Left kidney (tissue), 8 donors: ENCODE measurements at places on chromosomes 16 and 17.

DNA sequence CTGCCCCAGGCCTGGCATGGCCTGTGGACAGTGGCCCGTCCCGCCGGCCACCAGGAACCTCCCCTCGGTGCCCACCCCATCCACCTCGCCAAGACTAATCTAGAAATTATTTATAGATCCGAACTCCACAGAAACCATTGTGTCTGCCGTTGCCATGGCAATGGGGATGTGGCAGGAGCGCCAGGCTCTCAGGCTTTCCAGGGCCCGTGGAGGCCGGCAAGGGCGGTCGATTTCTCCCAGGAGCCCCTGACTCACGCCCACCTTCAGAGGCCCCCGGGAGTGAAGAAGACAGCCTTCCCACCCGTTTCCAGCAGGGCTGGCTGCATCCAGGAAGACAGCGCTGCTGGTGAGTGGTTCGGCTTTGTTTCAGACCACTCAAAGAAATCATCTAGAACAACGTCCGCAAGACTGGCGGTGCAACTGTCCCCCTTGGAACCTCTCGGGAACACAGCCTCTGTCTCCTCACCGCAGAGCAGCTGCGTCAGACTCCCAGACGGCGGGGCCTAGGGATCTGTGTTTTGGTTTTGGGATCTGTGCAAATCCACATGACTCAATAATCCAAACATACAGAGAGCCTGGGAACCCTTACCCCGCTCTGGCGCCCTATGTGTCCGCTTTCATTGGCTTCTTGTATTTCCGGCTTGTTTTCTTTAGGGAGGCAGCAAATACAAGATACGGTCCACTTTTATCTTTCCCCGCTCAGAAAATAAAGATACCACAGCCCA lies 48.5 kb upstream of the ZCCHC14 start:
- no peak for DNase-seq

DNA sequence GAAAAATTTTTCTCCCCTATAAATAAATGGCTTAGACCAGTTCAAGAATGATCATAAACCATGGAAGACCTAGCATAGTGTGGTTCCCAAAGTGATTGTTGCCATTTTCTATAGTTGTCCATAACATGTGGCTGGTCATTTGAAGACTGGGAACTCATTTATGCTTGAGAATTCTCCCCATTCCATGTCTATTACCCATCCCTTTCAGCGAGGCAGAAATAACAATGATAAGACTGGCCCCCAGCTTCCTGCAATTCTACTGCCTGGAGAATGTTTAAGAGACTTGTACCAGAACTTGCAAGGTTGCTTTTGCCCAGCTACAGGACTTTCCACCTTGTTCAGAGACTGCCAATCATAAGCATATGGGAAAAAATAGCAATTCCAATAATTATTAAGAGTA lies 146.5 kb upstream of the CDH11 start:
- DNase-seq = no peak

GRCh38 chr16:85613604-85614337 lies 649 bp downstream of the GSE1 start:
- peak; percentile 76 for DNase-seq

- no peak for DNase-seq
Observed at GRCh38 chr17:65730711-65731169, 169.3 kb upstream of the AXIN2 start.

DNA sequence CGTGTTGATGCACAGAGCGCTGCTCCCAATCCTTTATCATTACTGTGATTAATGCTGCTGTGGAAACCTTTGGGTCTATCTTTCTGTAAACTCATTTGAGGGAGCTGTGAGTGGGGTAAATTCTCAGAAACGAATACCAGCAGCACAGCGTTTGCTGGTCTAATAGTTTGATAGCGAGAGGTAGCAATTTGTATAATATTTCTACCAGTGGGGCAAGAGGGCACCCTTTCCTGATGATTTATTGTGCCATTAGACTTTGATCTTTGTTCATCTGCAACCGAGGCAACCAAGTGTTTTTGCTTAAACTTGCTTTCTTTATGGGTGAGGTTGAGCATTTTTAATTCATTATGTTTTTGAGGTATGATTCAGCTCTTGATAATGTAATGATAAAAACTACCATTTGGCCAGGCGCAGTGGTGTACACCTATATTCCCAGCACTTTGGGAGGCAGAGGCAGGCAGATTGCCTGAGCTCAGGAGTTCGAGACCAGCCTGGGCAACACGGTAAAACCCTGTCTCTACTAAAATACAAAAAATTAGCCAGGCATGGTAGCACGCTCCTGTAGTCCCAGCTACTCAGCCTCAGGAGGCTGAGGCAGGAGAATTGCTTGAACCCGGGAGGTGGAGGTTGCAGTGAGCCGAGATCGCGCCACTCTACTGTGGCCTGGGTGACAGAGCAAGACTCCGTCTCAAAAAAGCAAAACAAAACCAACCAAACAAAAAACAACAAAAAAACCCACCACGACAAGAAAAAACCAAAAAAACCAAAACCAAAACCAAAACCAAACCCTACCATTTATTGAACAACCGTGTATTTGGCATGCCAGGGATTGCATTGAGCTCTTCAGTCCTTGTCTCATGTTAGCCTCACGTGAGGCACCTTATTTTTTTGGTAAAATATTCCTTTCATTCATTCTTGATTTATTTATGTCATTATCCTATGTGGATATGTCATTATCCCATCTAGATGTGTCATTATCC lies 81.5 kb downstream of the PLCG2 start:
- DNase-seq = no peak
